ENCODE measurements at places on chromosomes 6 and 20.

- DNase-seq, result no peak
Measured at GRCh38 chr6:146315381-146316174, 228.1 kb upstream of the RAB32 start.

- DNase-seq, result peak; percentile 78
Measured at GRCh38 chr6:151071295-151071694, 168.5 kb upstream of the AKAP12 start.

- peak; percentile 93 for DNase-seq
Measured at GRCh38 chr20:45336530-45337366, 11.5 kb downstream of the SDC4 start.

- DNase-seq, result no peak
Measured at GRCh38 chr6:164807125-164807524, 502.3 kb downstream of the C6orf118 start.

DNA sequence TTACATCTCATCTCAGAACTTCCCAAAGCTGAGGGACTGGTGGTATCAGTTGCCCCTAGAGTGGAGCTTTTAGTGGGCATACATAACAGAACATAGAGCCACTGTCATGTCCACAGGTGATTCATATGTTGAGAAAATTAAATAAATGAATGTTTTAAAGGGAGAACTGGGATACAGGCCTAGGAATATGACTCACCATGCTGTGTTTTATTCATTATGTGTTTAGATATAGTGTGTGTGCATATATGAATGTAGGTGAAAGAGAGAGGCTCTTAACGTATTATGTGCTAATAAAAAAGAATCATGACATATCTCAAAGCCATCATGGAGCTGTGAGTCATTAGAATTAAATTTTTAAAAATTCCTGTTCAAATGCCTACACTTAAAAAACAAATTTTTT, 332.2 kb upstream of the RSPO3 start:
- DNase-seq, result no peak
